ENCODE measurements at places on chromosomes 5 and 9.

GRCh38 chr5:99089822-99090549 lies 161.2 kb upstream of the CHD1 start:
- peak; percentile 2 for DNase-seq

DNA sequence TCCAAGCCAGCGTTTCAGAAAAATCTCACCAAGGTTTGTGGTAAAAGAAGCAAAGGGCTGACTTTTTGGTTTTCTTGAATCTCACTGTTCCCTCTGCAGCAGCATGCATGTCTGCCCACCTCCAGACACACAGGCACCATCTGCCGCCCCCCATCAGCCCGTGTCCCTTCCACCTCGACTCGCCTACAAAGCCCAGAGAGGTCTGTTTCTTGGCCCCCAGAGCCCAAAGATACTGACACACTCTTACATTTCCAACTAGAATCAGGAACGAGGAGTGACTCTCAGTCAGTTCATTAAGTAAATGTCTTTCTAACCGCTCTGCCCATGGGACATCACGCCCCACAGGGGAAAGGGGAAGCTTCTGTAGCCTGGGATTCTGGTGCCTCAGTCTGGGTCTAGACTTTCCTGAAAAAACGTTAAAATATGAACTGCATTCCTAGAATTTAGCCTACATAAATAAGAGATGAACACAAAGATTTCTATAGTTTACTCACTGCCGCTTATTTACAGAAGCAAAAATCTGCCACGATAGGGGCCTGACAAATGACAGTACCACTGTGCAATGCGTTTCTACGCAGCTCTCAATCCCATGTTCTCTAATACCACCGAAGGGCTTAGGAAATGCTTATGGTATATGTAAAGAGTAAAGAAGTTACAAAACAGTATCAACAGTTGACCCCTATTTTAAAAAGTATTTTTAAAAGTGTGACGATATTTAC lies 4.1 kb downstream of the IL4 start:
- DNase-seq: no peak

- DNase-seq: no peak
Measured at GRCh38 chr9:117116084-117116483, 298.8 kb downstream of the ASTN2 start.

GRCh38 chr9:94167376-94167890 lies 83.2 kb downstream of the PTPDC1 start:
- no peak for DNase-seq

- no peak for DNase-seq
Measured at GRCh38 chr5:3564827-3565518, 30.7 kb upstream of the IRX1 start.

DNA sequence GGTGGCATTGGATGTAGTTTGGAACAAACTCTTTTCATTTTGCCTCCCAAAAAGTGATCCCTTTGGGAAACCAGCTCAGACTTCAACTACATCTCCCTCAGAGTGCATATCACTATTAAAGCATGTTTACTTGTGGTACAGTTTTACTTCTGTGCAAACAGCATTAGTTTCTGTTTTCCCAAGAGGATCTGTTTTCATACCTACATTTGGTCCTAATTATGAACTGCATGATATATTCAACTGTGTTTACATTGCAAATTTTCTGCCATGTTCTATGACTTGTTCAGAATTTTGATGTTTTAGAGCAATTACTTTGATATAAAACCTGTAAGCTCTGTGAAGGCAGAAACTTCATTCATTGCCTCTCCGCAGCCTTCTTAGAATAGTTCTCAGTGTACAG lies 681.5 kb upstream of the ACO1 start:
- no peak for DNase-seq

DNA sequence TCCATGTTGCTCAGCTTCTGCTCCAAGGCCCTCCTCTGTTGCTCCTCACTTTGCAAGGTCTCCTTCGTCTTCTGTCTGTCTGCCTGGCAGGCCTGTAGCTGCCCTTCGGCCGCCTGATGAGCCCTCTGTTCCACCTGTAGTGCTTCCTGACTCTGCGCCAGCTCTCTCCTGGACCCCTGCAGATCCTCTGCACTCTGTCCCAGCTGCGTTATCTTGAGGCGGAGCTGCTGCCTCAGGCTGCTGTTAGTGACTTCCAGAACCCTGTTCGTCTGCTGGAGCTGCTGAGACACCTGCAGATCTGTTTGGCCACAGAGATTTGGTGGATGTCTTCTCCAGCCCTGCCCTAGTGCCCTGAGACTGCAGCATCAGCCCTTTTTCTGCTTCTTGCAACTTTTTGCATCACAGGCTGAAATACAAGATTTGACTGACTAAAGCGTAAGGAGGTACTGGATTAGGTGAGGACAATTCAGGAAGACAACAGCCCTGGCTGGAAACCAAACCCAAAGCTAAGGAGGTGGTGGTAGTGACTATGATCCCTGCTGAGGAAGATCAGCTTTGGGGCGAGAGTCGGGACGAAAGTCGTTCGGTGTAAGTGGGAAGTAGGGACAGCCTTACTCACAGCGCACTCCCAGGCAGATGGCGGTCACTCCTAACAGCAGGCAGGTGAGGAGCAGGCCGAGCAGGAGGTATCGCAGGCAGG lies 2.1 kb downstream of the CD72 start:
- no peak for DNase-seq

DNA sequence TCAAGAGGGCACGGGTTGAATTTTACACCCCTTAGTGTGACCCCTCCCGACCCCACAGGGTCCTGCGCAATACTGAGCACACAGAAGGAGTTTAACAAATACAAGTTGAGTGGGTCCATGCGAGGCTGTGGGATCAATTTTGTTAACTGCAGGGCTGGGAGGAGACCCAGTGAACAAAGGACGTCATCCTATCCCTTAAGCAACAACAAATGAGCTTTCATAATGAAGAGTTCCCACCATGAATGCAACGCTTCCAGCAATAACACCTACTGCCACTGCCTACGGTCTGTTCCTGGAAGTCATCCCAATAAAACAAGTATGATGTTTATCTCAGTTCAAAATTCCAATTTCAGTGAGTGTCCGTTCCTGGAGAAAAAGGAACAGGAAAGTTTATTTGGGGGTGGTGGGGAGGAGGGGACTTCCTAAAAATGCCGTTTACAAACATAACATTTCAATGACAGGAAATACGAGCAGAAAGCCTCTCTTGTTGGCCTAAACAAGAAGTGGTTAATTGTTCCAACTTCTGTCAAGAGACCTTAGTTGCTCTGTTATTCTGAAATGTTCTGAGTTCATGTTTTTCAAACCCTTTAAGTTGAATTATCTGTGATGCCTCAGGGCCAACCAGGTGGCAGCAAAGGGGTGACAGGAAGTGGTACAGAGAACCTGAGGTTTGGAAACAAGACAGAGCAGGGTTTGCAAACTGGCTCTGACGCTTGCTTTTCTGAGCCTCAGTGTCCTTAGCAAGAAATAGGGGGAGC lies 65.8 kb upstream of the PLPP6 start:
- DNase-seq: no peak

DNA sequence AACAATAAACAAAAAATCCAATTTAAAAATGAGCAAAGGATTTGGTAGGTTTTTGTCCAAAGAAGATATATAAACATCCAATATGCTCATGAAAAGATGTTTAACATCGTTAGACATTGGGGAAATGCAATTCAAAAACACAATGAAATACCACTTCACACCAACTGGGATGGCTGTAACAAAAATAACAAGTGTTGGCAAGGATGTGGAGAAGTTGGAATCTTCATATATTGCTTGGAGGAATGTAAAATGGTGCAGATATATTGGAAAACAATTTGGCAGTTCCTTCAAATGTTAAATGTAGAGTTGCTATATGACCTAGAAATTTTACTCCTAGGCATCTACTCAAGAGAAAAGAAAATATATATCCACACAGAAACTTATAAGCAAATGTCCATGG lies 224.3 kb downstream of the AUH start:
- no peak for DNase-seq

- DNase-seq: peak; percentile 28
Measured at GRCh38 chr5:84564321-84565075, 179.8 kb upstream of the EDIL3 start.

GRCh38 chr5:133741396-133741795 lies 129.1 kb upstream of the FSTL4 start:
- no peak for DNase-seq

- DNase-seq: no peak
Measured at GRCh38 chr9:123655681-123656423, 274.1 kb downstream of the DENND1A start.

DNA sequence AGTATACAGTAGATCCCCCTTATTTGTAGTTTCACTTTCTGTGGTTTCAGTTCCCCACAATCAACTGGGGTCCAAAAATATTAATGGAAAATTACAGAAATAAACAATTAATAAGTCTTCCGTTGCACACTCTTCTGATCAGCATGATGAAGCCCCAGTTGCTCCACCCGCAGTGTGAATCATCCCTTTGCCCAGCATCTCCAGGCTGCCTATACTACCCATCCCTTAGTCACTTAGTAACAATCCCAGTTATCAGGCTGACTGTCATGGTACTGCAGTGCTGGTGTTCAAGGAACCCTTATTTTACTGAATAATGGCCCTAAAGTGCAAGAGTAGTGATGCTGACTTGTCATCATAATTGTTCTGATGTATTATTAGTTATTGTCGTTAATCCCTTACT lies 28.9 kb downstream of the SHC3 start:
- peak; percentile 81 for DNase-seq

- DNase-seq: no peak
Measured at GRCh38 chr9:131704141-131704983, 35.5 kb downstream of the RAPGEF1 start.

GRCh38 chr5:38758774-38759600 lies 86.8 kb upstream of the OSMR start:
- no peak for DNase-seq

DNA sequence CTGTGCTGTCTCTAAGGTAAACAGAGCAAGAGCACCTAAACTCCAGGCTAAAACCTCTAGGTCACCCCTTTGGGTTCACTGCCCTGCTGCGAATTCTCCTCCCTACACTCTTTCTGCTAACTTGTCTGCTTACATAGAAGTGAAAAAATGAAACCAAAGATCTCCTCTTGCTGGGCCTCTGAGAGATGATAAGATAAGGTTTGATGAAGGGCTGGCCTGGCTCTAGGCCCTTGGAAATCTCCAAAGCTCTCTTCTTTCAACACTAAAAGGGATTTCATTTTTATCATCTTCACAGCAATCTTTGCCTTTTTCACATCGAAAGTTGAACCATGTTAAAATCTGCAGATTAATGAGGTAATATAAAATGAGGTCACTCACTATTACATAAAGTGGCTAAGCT lies 450.8 kb upstream of the TLE4 start:
- DNase-seq: peak; percentile 54

GRCh38 chr5:154627698-154628678 lies 127.2 kb upstream of the LARP1 start:
- DNase-seq: no peak

DNA sequence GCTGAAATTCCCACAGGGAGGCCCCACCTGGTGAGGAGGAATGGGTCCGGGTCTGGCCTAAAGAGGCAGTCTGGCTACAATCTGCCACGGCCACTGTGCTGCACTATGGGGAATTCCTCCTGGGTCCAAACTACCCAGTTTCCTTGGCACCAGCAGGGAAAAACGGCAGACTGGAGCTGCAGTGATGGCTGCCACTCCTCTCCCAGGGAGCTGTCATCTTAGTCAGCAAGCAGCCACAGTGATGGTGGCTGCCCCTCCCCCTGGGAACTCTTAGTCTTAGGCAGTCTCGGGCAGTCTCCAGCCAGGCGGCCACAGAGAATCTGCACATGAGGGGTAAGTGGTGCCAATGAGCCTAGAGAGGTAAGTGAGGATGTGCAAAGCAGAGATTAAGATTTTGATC lies 205.8 kb downstream of the TMEM38B start:
- no peak for DNase-seq

DNA sequence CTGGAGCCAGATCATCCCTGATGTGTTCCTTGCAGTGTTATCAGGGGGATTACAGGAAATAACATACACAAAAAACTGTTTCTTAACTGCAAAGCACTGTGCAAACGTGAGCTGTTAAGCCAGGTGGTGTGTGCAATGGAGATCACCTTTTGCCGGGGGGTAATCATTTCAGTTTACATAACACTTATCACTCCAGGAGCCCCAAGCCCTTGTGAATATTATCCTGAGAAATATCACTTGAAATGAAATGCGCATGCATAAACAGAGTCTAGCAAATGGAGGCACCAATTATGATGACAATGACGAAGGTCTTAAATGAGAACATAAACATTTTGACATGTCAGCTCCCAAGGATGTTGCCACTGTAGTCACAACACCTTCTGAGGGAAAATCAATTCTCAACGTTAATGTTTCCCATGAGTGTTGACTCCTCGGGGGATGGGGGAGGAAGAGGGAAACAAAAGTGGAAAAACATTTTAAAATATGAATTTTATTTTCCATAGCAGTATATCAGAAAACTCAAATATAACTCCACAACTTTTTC lies 54.5 kb upstream of the RAD23B start:
- no peak for DNase-seq
